Stimulated activated CD4-positive, alpha-beta T cell treated with anti-CD3 and anti-CD28 coated beads, Interleukin-1b, Interleukin-23, amount 100 ng/mL, for 24 hours (primary cell): ENCODE measurements at places on chromosomes 6 and 20.

DNA sequence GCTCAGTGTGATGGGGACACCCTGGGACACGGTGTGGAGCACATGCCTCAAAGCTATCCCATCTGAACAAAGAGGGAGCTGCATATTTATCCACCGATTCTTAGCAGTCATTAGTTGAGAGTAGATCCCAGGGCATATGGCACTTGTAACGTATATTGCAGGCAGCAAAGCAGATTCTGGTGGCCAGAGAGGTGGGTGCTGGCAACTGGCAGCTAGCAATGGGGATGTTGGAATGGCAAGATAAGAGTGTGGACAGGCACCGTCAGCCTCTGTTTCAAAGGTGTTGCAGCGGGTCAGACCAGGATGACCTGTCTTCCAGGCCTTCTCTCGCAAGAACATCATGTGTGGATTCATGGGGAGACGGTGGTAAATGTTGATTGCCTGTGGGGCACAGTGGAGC, 287.8 kb upstream of the RNF24 start:
- no peak for DNase-seq

DNA sequence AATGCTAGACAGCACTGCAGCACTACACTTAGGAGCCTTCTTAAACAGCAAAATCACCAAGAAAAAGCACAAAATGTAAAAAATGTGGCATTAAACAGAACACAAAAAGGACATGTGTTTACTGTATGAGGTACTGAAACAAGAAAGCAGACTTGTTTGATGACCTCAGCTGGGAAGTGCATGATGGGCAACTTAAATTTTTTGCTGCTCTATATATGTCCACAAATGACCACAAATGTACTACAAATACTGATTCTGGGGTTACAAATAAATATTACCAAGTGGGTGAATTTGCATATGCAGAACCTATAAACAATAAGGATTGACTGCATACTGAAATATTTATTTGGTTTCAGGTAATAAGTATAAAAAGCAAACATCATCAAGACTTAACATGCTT, 13.1 kb downstream of the RAB23 start:
- no peak for DNase-seq

GRCh38 chr20:51022227-51022802, 592 bp downstream of the KCNG1 start:
- no peak for DNase-seq

DNA sequence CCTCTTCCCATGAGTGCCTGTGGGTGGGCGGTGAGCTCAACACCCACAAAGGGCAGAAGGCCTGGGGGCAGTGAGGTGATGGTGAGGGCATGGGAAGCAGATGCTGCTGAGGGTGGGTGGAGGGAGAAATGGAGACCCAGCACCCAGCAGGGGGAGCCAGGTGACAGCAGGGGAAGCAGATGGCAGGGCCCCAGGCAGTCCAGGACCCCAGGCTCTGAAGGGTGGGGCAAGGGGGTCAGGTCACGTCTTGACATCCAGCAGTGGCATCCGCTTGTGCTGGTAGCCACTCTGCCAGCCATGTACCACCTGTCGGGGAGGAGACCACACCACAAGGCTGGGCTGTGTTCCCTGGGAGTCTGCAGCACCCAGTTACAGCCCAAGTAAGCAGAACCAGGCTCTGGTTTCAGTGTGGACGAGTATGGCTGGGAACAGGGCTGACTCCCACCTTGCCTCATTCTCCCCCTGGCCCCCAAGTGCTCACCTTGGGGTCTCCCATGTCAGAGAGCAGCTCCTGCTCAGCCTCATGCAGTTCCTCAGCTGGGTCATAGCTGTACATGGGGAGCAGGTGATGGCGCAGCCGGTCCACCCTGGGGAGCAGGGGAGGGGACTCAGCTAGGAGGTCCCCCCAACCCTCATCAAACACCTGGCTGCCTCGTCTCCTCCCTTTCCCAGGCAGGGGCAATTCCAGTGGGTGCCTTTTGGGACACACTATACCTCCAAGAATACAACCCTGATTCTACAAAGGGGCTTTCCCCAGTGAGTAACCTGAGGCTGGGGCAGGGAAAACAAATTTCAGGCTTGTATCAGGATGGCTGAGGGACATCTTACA, 2.0 kb downstream of the SMIM29 start:
- DNase-seq: no peak

GRCh38 chr20:24149881-24150307, 161.3 kb upstream of the GGTLC1 start:
- DNase-seq: no peak

DNA sequence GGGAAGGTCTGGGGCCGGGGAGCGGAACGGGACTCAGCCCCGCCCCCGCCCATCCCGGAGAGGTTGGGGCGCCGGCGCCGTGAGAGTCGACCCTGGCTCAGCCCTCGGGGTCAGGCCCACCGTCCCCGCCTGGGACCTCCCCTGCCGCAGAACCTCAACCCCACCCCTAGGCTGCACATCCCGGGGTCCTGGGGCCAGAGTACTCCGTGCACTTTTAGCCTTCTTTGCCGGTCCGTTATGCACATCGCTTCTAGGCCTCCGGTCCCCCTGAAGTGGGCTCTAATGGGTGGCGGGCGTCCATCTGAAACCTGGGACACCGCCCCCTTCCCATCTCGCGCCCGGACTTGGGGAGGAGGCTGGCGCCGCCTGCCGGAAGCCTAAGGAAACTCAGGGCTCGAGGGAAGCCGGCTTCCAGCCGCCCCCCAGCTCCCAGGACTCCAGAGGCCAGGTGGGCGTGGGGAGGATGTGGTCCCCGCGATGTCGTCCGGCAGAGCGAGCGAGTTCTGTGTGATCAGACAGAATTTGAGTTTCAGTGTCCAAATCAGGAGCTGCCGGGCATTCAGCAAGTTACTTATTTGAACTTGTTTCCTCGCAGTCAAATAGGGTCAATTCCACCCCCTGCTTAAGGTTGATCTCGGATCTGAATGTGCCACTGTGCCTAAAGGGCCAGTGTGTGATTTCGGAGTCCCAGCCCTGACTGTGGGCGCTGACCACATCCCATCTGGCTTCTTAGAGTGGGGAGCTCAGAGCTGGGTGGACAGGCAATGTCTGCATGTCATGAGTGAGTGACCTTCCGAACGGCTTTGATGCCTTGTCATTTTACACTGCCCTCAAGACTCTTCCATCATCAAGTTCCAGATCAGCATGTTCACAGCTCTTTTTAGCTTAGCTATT, 47.6 kb downstream of the CPXM1 start:
- DNase-seq: no peak

GRCh38 chr6:164507206-164507940, 802.0 kb downstream of the C6orf118 start:
- DNase-seq: no peak

DNA sequence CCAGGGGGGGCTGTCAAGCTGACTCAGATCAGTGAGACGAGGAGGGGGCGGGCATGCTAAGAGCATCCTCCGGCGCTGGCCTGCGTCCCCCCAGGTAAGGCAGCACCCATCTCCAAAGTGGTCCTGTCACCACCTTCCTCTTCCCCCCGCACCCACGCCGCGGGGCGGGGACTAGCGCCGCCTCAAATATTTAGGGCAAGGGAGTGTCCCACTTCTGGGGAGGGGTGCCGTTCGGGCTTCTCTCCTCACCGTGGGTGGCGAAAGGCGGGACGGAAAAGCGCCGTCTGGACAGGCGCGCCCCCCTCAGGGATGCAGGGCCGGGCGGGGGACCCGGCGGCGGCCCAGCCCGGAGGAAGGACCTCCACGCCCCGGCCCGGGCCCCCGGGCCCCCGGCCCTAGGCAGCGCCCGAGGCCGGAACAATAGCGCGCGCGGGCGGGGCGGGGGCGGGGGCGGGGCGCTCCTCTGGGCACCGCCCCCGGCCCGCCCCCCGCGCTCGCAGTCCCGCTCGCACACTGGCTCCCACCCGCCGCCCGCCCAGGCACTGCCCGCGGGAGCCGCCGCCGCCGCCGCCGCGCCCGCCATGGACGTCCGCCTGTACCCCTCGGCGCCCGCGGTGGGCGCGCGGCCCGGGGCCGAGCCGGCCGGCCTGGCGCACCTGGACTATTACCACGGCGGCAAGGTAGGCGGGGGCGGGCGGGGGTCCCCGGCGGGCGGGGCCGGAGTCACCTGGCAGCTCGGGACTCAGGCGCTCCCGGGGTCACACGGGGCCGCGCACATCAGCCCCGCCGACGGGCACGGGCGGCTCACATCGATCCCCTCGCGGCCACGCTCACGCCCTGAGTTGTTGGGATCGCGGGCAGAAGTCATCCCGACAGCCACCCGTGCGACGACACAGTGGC, at the start of gene TOX2:
TOX2 (plus strand) TSS at position 542 of the 900 bp plus-strand sequence; CDS start at position 582, 40 bp downstream.
- no peak for DNase-seq

DNA sequence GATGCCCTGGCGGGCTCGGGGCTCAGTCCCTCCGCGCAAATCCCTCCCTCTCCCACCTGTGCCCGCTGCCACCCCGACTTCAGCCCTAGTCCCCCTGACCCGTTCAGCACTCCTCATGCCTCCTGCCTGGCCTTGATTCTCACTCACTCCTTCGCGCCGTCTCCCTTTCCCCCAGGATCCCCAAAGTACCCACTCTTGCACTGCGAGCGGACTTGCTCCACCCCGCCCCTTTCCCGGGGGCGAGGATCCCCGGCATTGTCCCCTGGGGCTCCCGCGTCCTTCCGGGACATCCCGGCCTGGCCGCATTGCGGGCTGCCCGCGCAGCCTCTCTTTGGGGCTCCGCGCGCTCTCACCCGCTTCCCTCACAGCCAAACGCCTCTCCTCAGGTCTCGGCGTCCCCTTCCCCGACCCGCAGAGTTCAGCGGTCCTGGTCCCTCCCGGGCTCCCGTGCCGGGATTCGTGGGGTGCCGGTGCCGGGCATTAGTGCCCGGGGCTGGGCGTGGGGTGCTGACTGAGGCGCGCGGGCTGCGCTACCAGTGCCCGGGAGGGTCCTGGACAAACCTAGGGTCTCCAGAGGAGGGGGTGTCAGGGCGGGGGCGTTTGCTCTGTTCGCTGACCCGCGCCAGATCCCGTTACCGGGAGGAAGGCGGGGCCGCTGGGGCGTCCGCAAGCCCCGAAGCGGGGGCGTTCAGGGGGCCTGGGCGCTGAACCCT, 45.5 kb upstream of the SUPT3H start:
- DNase-seq: peak; percentile 22

- no peak for DNase-seq
Observed at GRCh38 chr6:73032586-73032985, 192.7 kb downstream of the KHDC1L start.

GRCh38 chr6:156883497-156884252, 106.5 kb downstream of the ARID1B start:
- no peak for DNase-seq

GRCh38 chr20:20733943-20734342, 21.5 kb upstream of the RALGAPA2 start:
- DNase-seq: no peak

DNA sequence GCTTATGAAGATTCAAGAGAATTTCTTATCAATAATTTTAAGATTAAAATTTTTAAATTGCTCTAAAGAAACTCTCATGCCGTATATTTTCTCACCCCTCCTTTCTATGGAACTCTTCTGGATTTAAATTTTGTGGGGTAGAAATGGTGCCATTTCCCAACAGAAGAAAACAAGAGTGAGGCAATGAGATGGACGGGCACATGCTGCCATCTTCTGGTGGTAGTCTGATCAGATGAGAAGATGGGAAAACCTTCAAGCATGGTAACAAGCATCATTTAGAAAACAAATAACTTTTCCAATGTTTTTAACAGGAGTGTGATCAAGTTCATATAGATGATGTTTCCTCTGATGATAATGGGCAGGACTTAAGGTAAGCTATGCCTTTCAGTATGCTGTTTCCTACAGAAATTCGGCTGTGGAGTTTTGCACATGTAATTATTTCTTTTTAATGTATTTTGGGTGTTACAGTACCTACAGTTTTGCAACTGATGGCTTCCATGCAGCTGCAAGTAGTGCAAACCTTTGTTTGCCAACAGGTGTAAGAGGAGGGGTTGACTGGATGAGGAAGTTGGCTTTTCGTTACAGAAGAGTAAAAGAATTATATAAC, 271.4 kb downstream of the EYA4 start:
- DNase-seq: no peak

DNA sequence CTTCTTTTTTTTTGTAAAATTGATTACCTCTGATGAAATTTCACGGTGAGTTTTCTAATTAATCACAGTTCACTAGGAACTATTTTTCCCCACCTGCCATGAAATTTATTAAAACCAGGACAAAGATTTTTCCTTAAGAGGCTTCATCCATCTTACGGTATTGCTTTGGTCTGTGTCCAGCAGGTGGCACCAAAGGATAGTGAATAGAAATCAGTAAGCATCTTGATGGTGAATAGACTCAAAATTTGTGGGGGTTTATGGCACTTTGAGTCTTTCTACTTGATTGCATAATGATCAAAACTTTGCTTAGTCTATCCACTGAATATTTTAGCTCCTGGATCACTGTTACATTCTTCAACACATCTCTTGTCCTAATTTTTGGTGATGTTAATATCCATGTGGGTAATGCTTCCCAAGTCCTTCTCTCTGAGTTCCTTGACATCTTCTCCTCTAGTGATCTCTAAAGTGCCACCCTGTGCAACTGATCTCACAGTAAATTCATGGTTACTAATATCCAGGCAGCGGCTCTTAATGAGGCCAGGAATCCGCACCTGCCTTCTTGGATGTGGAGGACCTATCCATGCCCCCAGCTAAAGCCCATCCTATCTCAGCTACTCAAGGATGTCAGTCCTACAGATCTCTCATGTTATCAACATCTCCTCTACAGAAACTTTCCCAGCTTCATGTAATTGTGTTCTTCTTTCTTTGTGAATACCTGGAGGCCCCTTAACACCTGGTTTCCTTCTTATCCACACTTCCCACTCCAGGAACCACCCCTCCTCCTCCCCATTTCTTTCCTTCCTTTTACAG, 54.5 kb downstream of the STMND1 start:
- DNase-seq: peak; percentile 37

DNA sequence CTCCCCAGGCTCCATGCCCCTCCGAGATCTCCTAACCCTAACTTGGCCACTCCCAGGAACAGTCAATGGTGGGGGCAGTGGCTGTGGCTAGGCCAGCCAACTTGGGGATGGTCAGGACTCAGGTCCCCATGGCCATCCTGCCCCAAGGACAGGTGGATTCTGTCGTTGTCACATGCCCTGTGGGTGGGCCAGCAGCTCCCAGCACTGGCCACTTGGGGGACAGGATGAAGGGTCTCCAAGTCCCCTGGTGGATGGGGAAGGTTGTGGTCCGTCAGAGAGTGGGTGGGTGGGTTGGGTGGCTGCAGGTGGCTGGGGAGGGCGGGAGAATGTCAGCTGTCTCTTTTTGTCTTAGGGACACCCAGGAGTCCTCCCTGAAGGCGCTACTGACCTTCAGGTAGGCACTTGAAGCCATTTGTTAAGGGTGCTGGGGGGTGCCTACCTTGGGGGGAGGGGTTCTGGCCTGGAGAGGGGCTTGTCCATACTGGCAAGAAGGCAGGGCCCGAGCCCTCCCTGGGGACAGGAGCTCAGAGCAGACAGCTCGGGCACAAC, 5.5 kb downstream of the COL9A3 start:
- no peak for DNase-seq

- no peak for DNase-seq
Observed at GRCh38 chr6:35823601-35824000, 18.4 kb downstream of the LHFPL5 start.

- DNase-seq: no peak
Observed at GRCh38 chr6:126788861-126789365, 329.6 kb upstream of the RSPO3 start.

- no peak for DNase-seq
Observed at GRCh38 chr6:142213402-142213801, 66.3 kb downstream of the VTA1 start.

GRCh38 chr20:36396340-36396739, 90.2 kb downstream of the DLGAP4 start:
- no peak for DNase-seq
